Choroid plexus epithelial cell (primary cell): ENCODE measurements at places on chromosomes 2 and 18.

- no peak for DNase-seq
Observed at GRCh38 chr2:119282146-119282995, 58.7 kb downstream of the STEAP3 start.

GRCh38 chr18:77617694-77618093 is 368.0 kb downstream of the GALR1 start:
- DNase-seq, result peak; percentile 31

GRCh38 chr18:47448956-47449355 is 197.5 kb upstream of the SKOR2 start:
- no peak for DNase-seq

- DNase-seq, result no peak
Observed at GRCh38 chr18:63098018-63098981, 221.3 kb downstream of the BCL2 start.

GRCh38 chr18:55354795-55355194 is 233.2 kb downstream of the TCF4 start:
- DNase-seq, result peak; percentile 58

GRCh38 chr2:101120124-101120996 is 30.8 kb downstream of the TBC1D8 start:
- peak; percentile 84 for DNase-seq

DNA sequence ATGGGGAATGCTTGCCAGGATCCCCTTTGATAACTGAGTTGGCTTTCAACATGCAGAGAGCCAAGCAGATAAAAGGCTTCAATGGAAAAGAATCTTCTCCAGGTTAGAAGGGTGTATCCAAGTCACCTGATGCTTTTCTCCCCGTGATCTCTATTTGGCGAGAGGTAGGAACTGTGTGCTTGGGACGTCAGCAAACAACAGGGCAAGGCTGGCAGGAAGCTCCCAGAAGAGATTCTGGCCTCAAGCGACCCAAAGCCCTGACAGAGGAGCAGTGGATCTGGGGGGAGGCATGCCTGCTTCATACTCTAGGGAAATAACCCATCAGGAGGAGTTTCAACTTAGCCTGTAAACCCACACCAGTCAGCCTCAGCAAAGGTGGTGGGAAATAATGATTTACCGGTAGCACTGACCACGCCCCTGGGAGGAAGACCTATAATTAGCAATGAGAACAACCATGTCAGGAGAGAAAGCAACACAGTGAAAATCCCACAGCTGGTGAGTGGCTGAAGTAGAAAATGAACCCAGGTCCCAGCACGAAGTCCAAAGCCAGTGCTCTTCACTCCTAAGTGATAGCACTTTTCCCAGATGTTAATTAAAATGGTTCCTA is 76.3 kb upstream of the SEC11C start:
- no peak for DNase-seq

DNA sequence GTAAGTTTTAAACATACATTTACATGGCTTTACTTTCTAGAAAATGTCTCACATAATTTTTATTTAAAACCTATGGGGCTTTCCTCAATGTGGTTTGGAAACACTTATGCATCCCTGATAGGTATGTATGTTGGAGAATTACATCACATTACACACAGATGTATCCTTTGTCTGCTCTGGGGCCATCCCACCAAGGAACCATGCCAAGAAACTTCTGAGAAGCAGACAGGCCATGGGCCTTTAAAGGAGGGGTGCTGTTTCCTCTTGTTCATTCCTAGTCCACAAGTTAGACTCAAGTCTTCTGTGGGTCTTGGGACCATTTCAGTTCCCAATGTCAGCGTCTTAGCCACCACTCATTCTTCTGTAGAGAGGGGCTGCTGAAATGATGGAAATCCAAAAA is 162.0 kb upstream of the SETBP1 start:
- peak; percentile 8 for DNase-seq

GRCh38 chr2:55155764-55156281 is 76.3 kb downstream of the CLHC1 start:
- peak; percentile 62 for DNase-seq

- DNase-seq, result no peak
Observed at GRCh38 chr2:239297142-239298004, 103.4 kb downstream of the HDAC4 start.

DNA sequence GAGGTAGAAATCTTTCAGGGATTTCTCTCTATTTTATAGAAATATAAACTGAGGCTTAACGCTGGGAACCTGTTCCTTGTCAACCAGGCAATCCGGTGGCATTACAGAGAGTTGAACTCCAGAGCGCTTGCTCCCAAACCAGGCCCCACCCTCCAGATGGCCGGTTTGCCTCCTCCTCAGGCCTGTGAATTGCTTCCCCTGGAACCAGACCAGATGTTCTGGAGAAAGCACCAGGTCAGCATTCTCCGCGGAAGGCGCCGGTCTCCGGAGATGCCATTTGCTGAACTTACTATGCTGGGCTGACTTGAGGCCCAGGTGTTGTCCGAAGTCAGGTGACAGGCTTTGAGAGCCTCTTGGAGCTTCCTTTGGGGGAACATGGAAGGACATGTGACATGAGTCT is 17.2 kb downstream of the TNP1 start:
- peak; percentile 11 for DNase-seq

DNA sequence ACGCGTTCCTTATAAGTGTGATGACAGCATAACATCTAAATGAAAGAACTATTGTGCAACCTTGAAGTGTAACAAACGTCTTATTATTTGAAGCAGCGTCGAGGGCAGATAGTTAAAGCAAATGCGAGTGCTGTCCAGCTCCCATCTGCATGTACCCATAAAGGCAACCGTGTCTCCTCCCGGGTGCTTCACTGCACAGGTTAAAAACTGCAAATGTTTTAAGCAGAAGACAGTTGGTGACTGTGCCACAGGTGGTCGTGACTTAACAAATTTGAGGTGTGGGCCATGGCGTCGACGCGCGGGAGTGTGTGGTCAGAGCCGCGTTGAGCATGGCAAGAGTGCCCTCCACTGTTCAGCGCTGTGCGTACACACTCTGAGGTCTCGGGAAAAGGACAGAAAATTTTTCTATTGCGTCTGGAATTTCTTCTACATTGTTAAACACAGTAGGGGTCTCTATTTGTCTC is 6.4 kb downstream of the SALL3 start:
- peak; percentile 31 for DNase-seq

DNA sequence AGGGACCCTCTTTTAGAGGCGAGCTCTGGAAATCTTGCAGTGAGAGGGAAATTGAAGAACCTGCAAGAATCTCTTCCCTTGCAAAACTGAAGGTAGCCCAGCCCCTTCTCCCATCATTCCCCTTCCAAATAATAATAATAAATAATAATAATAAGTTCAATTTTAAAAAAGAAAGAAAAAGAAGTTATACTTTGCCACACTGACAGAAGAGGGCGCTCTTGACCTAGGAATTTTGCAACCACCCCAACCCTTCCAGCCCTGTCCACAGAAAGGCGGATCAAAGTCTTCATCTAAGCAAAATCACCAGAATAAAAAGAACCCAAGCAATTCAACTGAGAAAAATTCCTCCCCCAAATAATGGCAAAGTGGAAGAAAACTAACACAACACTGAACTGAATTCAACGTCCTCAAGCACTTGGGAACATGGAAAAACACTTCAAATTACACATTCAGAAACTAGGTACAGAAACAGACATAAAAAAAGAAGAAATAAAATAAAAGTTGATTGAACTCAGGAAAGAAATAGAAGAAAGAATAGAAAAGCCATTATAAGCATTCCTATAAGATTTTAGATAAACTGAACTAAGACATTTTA is 98.9 kb upstream of the GLS start:
- peak; percentile 86 for DNase-seq

DNA sequence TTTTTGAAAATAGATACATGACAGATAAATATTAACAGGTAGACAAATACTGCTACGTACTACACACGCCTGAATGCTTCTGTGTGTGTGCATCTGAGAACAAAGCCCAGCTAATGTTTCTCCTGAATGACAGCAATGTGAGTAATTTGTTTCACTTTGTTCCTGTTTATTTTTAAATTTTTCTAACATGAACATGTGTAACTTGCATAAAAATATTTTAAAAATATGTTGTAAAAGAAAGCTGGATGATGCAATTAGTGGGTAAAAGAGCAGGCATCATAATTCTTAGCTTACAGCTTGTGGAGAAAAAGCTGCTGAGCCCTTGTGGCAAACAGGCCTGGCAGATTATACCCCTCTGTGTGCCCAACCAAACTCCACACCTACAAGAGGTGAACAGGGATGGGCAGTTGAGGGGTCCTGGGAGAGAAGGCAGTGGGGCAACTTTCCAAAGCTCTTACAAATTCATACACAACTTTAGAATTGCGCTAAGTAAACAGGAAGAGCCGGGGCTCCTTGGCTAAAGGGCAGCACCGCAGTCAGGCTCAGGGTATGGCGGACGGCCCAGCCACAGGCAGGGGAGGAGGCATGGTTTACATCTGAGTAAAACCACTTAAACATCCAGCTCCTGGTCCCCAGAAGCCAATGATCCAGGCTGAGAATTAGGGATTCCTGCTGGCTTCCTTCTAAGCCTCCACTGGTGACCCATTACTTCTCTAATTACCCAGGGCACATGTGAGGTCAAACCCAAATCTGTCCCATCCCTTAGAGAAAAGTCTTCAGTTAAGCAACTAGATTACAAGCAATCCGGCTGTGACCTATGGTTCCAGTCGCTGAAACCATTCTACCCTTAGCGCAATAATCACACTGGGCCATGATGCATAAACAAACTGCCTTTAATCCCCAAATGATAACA is 14.0 kb downstream of the PXDN start:
- DNase-seq, result peak; percentile 87

GRCh38 chr2:39593439-39594393 is 72.0 kb upstream of the TMEM178A start:
- peak; percentile 95 for DNase-seq

DNA sequence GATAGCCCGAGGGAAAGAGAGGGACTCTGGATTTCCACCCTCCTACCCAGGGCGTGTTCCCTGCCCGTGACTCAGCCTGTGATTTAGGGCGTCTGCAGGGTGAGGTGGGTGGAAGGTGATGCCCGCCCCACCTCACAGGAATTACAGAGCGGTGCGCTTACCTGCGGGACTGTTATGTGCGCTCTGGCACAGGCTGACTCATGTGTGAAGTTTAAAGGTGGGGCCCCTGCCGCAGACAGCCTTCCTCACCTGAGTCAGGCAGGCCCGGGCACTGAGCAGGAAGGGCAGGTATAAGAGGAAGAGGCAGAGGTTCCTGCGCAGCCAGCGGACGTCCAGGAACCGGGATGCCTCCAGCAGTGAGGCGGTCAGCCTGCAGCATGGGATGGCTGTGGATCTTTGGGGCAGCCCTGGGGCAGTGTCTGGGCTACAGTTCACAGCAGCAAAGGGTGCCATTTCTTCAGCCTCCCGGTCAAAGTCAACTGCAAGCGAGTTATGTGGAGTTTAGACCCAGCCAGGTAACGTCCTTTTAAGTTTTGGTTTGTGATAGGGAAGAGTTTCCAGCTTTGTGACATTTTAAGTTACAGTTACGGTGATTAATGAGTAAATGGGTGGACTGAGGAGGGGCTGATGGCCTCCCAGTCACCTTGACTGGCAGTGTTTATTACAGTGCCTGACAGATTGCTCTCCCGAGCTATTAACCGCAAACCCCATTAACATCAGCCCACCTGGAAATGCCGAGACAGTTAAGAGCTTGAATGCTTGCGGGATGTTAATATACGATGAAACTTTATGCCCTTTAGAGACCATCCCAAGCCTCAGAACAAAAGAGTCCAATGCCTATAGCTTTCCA is 141.6 kb upstream of the TTC39C start:
- no peak for DNase-seq

DNA sequence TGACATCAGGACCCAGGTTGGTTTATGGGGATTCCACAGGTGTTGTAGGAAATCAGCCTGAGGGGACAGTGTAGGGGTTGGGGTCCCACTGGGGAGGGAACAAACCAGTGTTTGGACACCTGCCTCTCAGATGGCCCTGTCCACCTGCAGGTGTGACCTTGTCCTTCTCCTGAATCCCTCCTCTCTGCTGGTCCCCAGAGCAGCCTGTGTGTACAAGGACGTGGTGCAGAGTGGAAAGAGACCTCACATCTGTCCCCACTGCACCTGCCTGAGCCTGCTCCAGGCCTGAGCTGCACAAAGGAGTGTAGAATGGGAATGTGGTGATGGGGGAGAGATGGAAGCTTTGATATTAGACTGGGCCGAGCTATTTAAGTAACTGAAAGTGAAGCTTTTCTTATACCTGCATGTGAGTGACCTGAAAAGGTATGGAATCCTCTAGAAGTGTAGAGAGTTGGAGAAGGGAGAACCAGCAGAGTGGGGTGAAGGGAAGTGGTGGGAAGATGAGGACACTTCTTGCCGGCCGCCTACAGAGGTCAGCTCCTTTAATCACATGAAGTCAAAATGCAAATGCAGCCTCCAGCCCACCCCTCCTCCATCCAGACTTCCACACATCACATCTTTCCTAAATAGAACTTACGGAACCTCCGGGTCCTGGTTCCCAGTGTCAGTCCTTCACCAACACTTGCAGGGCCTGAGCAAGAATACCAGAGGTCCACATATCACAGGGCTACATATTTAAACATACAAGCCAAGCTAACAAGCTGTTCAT is 89.3 kb upstream of the SMAD2 start:
- no peak for DNase-seq

GRCh38 chr2:222523783-222524544 is 99.6 kb downstream of the SGPP2 start:
- no peak for DNase-seq

- DNase-seq, result no peak
Observed at GRCh38 chr2:144383571-144384100, 136.3 kb downstream of the ZEB2 start.

DNA sequence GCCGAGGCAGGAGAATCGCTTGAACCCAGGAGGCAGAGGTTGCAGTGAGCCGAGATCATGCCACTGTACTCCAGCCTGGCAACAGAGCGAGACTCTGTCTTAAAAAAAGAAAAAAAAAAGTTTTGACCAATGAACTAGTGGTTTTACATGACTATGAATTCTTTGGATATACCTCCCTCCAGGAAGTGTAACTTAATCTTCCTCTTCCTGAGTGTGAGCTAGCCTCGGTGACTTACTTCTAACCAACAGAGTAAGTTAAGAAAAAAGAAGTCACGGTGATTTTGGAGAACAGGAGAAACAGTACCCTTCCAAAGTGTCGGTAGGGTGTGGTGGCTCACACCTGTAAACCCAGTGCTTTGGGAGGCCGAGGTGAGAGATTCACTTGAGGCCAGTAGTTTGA is 7.1 kb downstream of the TIA1 start:
- DNase-seq, result peak; percentile 75

- DNase-seq, result no peak
Observed at GRCh38 chr2:174083843-174084458, 118.8 kb upstream of the SP3 start.

GRCh38 chr2:20484810-20485611 is 38.1 kb downstream of the RHOB start:
- no peak for DNase-seq

- no peak for DNase-seq
Observed at GRCh38 chr2:83516503-83516902, 942.6 kb downstream of the SUCLG1 start.

GRCh38 chr2:220574038-220574437 is 946.6 kb downstream of the SLC4A3 start:
- no peak for DNase-seq

DNA sequence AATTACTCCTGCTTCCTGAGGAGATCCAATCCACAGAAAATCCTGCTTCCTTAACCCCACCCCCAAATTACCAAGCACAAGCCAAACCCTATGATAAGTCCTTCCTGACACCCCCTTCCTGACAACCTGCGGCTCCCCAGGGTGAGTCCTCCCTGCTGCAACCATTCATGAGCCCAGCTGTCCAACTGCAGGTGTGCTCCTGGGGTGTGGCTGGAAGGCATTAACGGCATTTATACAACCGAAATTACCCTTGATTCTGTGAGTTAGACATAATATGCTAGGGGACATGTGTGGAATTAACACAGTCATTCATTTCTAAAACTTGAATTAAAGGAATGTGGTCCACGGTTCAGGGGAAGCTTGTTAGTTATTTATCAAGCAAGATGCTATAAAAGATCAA is 119.0 kb upstream of the ALKAL2 start:
- DNase-seq, result no peak

- no peak for DNase-seq
Observed at GRCh38 chr2:237485844-237486243, 1.2 kb upstream of the MLPH start.
